ENCODE measurements at places on chromosomes 2 and 18.

GRCh38 chr2:12284037-12284436 is 432.7 kb upstream of the TRIB2 start:
- ATAC-seq: no peak

DNA sequence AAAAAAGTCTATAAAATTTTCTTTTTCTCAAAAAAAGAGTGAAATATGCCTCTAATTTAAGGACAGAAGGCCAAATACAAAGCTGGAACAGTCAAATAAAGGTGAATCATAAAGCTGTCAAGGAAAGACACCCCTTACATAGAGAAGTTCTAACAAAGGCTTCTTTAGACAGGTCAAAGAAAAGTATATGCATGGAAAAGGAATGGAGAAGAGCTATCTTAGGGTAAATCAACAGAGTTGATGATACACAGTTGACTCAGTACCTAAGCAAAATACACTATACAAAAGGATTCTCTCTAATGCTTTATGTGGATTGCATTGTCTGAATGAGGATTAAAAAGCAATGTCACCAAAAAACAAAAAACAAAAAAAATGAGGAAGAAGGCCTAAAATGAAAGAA is 214.8 kb downstream of the TXNL1 start:
- no peak for ATAC-seq

- no peak for ATAC-seq
Measured at GRCh38 chr2:36338827-36339145, 16.8 kb upstream of the CRIM1 start.

DNA sequence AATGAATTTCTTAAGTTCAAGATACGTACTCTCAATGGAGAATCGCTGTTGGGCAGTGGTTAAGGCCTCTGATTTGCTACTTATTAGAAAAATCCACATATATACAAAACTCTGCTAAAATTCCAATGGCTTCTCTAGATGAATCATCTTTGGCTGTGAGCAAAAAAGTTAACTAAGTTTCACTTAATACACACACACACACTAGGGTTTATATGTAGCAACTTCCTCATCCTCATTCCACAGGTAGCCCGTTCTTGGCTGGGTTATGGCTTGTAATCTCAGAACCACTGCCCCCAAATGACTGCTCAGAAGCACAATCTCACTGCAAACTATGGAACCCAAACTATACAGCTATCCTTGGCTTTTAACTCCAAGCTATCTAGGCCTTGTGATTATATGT is 99.7 kb downstream of the SMAD2 start:
- no peak for ATAC-seq

- no peak for ATAC-seq
Measured at GRCh38 chr2:67037655-67038054, 359.5 kb upstream of the ETAA1 start.

- no peak for ATAC-seq
Measured at GRCh38 chr18:47969816-47970215, 39.4 kb upstream of the SMAD2 start.

DNA sequence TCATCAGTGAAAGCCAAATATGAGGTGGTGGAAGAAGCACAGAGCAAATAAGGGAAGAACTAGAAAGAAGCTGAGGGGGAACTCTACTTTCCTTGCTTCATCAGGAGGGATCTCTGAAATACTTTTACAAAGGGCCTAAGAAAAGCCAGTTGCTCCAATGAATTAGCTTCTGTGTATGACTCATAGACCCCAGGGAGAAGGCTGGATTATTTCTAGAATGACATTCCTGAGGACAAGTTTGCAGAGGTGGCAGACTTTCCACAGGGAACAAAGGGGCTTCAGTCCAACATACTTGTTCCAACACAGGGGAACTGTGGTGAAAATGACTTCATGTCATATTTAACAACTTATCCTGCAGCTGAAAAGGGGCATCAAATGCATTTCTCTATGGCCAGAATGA is 29.0 kb downstream of the DOK1 start:
- ATAC-seq: no peak

- ATAC-seq: peak; percentile 69
Measured at GRCh38 chr2:84970868-84971509, at the start of gene KCMF1. KCMF1 (plus strand) TSS chr2:84971161; CDS start chr2:84971452, 291 bp downstream.

DNA sequence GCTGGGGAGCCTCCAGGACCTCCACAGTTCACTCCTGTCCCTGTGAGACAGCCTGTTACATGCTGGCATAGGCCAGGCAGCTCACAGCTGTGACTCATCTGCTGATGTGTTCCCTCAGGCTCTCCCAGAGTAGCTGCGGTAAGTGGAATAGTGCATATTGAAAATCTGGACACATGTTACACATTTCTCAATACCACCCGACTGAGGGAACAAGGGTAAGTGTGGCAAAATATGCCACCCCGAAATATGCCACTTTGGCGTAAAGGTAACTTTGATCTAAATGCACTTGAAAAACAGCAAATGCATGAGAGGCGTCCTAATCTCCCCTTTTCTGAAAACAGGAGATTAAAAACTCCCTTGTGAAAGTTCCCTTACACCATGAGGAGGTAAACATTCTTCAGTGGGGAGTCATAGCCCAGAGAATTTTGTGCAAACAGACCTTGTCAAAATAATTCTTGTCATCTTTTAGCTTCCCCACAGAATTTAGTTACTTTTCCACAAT is 557.9 kb downstream of the CCDC85A start:
- ATAC-seq: no peak

GRCh38 chr2:226652369-226652768 is 147.3 kb downstream of the IRS1 start:
- ATAC-seq: peak; percentile 76

GRCh38 chr2:10039658-10040410 is 3.5 kb upstream of the KLF11 start:
- no peak for ATAC-seq

GRCh38 chr18:52536039-52536438 is 196.0 kb downstream of the DCC start:
- no peak for ATAC-seq

- ATAC-seq: no peak
Measured at GRCh38 chr2:109229094-109229675, 100.2 kb downstream of the SH3RF3 start.

DNA sequence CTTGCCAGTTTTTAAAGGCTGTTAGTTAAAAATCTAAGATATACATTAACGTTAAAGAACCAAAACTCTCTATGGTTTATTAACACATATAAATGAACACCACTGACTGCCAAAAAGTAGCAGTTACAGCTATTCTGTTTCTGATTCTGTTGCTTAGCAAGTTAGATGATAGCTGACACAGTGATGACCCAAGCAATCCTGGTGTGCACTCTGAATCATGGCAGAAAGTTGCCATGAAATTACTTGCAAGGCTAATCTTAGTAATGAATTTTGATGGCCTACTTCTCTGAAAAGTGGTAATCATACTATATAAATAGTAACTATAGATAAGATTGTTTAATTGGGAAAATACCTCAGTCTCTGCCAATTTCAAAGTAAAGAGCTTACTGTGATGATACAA is 57.7 kb downstream of the ROCK2 start:
- peak; percentile 32 for ATAC-seq

DNA sequence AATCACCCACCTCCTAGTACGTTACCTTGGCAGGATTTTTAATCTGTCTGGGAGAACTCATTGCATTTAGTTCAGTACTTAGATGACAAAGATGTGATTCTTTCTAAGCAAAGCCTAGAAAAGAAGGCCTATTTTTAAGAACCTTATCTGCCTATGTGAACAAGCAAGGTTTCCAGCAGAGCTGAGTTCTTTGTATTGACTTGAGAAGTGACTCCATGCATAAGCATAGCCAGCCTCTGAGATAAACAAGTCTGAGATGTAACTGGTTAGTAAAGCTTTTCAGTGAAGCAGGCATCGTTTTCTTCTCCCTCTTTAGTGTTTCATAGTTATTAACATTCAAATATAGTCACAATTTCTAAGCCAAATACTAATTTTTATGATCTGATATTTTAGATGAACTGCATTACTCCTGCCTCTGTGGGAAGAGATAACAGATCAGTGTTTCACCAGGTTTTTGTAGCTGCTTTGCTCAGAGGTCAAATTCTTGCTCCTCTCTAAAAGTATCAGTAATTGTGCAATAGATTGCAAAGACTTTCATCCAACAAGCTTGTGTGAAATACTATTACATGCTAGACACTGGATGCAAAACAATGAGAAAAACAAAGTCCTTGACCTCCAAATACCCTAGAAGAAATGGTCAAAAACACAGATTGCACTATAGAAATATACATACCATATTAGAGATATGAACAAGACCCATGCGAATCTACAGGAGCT is 107.8 kb downstream of the MBD2 start:
- ATAC-seq: no peak

DNA sequence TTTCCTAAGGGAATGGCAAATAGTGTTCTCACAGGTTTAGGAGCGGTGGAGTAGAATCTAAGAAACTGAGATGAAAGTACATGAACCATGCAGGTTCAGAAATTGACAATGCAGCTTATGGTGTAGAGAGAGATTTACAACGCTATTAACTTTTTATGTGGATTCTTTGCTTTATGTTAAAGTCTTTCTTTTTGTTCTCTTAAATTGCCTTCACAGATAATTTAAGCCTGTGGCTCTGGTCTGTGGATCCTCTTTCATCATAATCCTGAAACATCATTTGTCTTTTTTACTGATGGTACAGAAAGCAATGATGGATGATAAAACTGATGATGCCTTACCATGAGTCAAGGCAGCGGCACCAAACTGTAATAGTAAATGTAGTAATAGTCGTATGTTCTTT is 30.3 kb downstream of the SOCS6 start:
- ATAC-seq: no peak

DNA sequence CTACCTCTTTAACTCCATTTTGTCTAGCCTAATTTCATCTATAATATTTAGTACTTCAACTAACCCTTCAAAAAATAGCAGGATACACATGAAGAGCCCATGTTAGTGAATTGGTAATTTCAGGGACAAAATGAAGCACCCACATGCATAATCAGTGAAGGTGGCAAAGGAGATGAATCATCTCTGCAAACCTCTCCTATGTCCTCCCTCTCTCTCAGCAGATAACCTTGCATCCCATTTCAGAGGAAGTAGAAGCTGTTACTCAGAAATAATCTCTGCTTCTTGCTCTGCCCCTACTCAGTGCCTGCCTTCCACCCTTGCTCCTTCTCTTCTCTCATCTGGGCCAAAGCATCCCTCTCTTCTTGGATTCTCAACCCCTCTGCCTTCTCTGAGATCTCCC is 60.2 kb upstream of the CAVIN2 start:
- ATAC-seq: peak; percentile 19

DNA sequence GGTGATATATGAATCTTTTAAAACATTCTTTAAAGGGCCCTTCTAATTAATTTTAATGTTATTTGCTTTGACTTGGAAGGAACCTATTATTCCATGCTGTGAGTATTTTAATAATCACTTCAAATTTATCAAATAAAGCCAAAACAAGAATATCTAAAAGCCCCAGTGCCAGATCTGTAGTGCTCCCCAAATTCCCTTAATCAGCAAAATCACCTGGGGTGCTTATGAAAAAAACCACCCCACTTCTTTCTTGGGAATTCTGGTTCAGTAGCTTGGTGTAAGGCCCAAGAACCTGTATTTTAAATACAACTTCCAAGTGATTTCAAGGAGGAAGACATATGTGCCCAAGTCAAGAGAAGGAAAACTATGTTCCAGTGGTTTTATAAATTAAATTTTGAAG is 202.4 kb upstream of the OSR1 start:
- no peak for ATAC-seq

DNA sequence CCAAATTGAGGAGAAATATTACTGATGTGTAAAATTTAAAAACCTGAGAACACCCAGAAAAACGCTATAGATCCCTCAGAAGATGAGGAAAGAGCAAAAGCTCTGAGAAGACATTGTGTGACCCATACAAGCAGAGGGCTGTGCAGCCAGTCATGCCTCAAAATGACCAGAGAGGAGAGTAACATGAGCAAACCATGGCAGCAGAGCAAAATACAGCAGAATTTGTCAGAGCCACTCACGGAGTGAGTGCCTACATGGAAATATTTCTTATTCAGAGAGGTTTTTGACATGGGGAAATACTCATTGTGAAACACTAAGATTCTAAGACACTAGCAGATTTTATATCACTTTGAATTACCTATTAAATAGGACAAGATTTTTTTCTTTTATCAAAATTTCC is 96.8 kb upstream of the DNAJC10 start:
- ATAC-seq: no peak

- ATAC-seq: no peak
Measured at GRCh38 chr2:179446476-179447141, 182.0 kb upstream of the SESTD1 start.

DNA sequence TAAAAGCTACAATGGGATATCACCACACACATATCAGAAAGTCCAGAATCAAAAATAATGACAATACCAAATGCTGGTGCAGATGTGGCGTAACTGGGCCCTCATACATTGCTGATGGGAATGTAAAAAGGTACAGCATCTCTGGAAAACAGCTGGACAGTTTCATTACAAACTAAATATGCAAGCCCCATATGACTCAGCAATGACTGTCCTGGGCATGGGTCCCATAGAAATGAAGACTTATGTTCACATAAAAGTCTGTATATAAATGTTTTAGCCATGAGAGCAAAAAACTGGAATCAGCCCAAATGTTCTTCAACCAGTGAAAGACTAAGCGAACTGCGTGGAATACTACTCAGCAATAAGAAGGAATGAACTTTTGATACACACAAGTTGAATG is 56.7 kb downstream of the ALPK2 start:
- ATAC-seq: no peak

DNA sequence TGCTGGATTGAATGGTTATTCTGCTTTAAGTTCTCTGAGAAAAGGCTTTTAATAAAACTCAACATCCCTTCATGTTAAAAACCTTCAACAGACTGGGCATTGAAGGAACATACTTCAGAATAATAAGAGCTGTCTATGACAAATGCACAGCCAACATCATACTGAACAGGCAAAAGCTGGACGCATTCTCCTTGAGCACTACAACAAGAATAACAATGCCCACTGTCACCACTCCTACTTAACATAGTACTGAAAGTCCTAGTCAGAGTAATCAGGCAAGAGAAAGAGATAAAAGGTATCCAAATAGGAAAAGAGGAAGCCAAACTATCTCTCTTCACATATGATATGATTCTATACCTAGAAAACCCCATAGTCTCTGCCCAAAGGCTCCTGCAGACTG is 641.4 kb downstream of the IRS1 start:
- ATAC-seq: no peak

GRCh38 chr2:23516520-23517256 is 131.7 kb downstream of the KLHL29 start:
- ATAC-seq: no peak

GRCh38 chr18:59008302-59008974 is 131.2 kb upstream of the SEC11C start:
- ATAC-seq: no peak

- no peak for ATAC-seq
Measured at GRCh38 chr2:28035163-28035690, 144.7 kb downstream of the BABAM2 start.

GRCh38 chr2:109533823-109534222 is 79.9 kb downstream of the SEPTIN10 start:
- ATAC-seq: no peak

GRCh38 chr2:188570370-188570769 is 278.7 kb downstream of the GULP1 start:
- ATAC-seq: no peak

DNA sequence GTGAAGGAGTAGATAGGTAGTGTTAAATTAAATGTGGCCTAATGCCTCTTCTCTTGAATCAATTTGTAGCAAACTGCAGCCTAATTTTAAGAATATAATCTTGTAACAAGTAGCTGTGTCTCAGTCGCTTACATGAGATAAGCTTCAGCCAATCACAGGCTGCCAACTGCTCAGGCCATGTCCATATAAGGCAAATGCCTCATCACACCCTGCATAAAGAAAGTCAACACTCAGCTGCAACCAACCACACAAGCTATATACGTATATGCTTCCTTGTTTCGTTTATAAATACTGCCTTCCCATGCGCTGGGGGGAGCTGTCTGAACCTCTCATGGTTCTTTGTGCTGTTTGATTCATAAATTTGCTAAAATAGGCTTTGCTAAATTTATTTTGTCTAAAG is 476.3 kb downstream of the TRIB2 start:
- peak; percentile 58 for ATAC-seq

All from activated T-helper 17 cell treated with anti-CD3 and anti-CD28 coated beads, Interleukin-2, amount 50 U/mL, for 72 hours (primary cell).